ENCODE measurements at places on chromosomes 3 and 15.

GRCh38 chr3:185701611-185702261, 115.6 kb downstream of the SENP2 start:
- no peak for DNase-seq

GRCh38 chr3:137963463-137963862, 46.5 kb upstream of the CLDN18 start:
- DNase-seq, result no peak

DNA sequence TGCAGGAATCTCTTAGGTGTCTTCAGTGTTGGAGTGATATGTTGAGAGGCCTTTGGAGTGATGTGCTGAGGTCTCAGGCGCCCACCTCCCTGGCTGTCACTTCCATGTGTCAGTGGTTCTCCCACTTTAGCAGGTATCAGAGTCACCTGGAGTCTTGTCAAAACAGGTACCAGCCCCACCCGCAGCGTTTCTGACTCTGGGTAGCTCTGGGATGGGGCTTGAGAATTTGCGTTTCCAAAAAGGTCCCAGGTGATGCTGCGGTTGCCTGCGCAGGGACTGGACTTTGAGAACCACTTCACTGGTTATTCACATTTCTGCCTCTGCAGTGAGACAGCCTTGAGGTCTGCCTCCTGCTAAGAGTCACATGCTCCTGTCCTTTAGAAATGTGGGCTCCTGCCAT, 15.5 kb downstream of the UMPS start:
- no peak for DNase-seq

- no peak for DNase-seq
These were observed 81.5 kb downstream of the FRMD4B start for GRCh38 chr3:69304396-69304795.

GRCh38 chr3:4720316-4721075, 227.3 kb downstream of the ITPR1 start:
- peak; percentile 44 for DNase-seq

- no peak for DNase-seq
These were observed 93.2 kb upstream of the IGF1R start for GRCh38 chr15:98555173-98555515.

DNA sequence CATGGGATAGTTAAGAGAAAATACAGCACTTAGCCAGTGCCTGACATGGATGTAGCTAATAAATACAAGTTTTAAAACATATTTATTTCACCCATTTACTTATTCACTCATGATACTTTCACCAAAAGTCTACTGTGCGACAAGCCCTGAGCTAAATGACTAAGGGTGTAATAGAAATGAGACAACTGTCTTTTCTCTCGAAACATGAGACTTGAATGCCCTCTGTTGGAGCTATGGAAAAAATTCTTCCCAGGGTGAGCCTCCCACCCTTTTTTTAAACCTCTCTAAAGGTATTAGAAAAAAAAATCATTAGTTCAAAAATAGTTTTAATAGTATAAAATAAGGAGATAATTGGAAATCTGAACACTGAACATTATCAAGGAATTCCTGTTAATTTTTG, 24.3 kb upstream of the RPL14 start:
- DNase-seq, result no peak

- DNase-seq, result no peak
These were observed 4.9 kb upstream of the MYZAP start for GRCh38 chr15:57586661-57587424.

GRCh38 chr3:150331978-150332568, 76.0 kb upstream of the TSC22D2 start:
- DNase-seq, result no peak

- DNase-seq, result no peak
These were observed 202.7 kb upstream of the KBTBD8 start for GRCh38 chr3:66795365-66795764.

GRCh38 chr3:148789906-148790305, 37.7 kb upstream of the CPB1 start:
- DNase-seq, result no peak

GRCh38 chr3:108602249-108602934, 12.9 kb downstream of the DZIP3 start:
- peak; percentile 16 for DNase-seq

- DNase-seq, result no peak
These were observed 98.8 kb downstream of the XXYLT1 start for GRCh38 chr3:195172039-195172684.

- DNase-seq, result no peak
These were observed 37.4 kb upstream of the NMNAT3 start for GRCh38 chr3:139715166-139715565.

- no peak for DNase-seq
These were observed 746.8 kb downstream of the GRM7 start for GRCh38 chr3:7607676-7608075.

DNA sequence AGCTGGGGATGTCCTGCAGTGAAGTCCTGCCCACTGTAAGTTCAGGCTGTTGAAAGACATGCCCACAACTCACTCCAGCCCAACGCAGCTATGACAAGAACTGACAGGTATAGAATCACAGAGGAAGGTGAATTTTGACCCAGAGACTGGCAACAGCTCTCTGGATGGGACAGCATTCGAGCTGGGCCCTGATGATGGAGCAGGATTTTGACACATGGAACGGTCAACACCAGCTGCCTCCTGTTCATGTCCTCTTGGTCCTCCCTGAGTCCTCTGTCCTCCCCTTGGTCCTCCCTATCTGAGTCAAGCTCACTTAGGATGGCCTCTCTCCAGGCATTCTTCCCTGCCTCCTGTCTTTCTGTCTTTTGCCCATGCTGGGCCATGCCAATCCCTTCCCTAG, 15.2 kb upstream of the ACAN start:
- DNase-seq, result no peak

DNA sequence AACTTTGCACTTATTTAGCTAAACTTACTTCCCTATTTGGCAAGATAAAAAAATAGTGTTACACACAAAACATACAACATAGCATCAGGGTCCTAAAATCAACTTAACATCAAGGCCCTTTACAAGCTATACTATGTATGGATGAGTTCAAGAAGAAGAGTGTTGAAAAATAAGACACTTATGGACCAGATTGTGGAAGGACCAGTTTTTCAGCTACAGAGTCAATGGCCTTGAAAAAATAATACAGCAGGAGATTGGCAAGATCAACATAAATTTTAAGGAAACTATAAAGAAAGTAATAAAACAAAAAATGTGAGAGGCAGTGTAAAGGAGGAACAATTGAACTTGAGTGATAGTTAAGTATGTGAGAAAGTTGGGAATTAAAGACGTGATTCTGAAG, 66.3 kb upstream of the BBX start:
- DNase-seq, result no peak

GRCh38 chr15:101654171-101654570, 2.0 kb upstream of the TM2D3 start:
- DNase-seq, result no peak

- no peak for DNase-seq
These were observed 116.2 kb upstream of the CHRM5 start for GRCh38 chr15:33852094-33852493.

DNA sequence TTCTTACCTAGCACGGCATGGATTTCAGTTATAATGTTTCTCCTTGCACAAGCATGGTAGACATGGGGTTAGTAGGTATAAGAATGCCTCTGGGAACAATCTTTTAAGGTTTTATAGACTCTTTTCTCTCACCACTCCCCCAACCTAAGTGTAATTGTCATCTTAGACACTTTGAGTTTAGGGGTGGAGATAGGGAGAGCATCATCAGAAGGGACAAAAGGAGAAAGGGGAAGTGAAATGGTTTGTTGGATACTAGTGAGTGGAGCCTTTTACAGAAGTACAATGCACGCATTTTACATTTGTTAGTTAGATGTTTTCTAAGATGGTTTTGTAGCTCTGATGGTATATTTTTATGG, 189.2 kb downstream of the TP63 start:
- DNase-seq, result no peak

GRCh38 chr3:190840146-190840545, 22.3 kb downstream of the GMNC start:
- DNase-seq, result peak; percentile 3

Measured in Jurkat, Clone E6-1 (cell line).